Foreskin fibroblast (primary cell): ENCODE measurements at places on chromosomes 3 and 15.

- no peak for DNase-seq
Measured at GRCh38 chr15:60681353-60681752, 202.4 kb upstream of the ICE2 start.

- no peak for DNase-seq
Measured at GRCh38 chr15:37088436-37088835, 11.9 kb downstream of the MEIS2 start.

GRCh38 chr15:97875513-97876280, 84.8 kb upstream of the ARRDC4 start:
- DNase-seq, result no peak

DNA sequence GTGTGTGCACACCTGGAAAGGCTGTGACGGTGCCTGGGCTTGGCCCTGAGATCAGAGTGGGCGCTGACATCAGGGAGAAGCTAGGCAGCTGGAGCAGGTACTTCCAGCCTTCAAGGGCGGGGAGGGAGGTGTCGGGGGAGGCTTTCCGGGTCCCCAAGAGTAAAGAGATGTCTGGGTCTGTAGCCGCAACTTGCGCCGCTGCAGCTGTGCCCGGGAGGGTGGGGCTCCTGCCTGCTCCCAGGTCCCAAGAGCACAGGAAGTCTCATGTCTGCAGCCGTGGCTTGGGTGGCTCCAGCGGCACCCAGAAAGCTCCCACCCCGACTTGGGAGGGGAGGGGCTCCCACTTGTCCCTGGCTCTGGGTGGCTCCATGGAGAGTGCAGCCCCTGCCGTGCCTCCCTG, 103.2 kb upstream of the BNIP2 start:
- DNase-seq, result no peak

DNA sequence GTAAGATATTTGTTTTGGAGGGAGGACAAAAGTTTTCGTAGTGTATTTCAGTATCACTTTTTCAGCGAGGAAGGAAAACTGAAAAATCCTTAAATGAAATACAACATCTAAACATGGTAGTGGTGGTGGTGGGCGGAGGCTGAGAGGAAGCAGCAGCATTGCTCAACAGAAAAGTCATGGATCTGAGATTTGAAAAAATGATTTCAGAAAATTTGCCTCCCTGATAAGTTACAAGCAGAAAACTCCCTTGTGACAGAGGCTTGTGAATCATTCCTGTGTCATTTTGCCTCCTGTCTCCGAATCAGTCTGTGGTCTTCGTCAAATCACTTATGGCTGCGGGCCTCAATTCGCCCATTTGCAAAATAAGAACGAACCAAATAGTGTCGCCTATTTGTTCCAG, 965 bp upstream of the CRBN start:
- DNase-seq, result no peak

DNA sequence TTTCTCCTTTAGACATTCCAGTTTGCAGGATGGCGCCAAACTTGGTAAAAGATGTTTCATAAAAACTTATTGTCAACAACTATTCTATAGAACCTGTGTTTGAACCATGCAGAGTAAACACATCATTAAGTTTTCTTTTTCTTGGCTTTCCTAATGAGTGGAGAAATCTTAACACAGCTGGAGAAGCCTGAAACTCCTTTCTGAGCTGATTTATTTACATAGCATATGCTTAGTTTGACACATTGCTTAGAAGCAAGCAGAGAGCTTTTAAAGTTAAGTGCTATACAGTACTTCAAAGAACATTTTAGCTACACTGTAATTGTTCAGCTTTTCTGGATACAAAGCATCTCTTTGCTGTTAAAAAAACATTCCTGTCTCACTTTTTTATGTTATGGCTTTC, 61.0 kb upstream of the PAQR5 start:
- no peak for DNase-seq

- DNase-seq, result peak; percentile 33
Measured at GRCh38 chr3:46695962-46696894, 2.7 kb upstream of the ALS2CL start.

DNA sequence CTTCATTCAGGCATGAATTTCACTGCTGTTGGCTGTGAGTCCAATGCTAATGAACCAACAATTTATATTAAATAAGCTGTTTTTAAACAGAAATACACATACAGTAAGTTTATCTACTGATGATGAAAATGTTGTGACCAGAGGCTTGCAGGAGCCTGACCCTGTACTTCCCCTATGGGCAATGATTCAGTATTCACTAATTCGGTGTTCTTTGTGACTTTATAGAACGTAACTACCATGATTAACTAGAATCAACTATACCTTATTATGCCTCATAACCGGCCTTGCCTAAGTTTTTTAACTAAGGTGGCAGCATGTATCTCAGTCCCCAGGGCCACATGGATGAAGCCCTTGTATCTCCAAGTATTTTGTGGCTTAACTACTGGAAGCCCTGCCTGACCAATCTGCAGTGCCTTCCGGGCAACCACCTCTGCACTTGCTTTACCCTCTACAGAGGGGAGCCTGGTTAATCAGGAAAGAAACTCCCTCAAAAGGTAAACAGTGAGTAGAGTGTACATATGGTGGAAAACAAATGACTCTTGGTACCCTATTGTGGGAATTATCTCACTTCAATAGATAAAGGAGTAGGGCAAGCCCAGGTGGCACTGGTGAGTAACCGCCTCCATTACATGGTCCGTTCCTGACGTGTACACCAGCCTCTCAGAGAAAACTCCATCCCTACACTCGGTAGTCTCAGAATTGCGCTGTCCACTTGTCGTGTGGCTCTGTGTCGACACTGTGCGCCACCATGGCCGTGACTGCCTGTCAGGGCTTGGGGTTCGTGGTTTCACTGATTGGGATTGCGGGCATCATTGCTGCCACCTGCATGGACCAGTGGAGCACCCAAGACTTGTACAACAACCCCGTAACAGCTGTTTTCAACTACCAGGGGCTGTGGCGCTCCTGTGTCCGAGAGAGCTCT, 11.6 kb upstream of the CLDN18 start:
- no peak for DNase-seq

- DNase-seq, result no peak
Measured at GRCh38 chr15:60054472-60054871, 50.4 kb downstream of the FOXB1 start.

DNA sequence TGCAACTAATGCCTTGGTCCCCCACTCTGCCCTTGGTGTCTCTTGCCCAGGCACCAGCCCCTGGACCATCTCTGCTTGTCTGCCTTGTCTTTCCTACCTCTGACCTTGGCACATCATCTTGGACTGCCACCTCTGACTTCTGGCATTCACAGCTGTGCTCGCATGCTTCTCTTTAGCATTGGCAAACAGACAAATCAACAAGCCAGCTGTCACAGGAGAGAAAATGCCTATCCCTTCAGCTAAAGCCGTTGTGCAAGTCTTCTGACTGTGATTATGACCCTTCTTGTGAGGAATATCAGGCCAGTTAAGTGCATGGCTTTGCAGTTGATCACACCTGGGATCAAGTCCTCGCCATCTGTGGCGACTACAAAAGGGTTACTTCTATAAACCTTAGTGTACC, 84.6 kb downstream of the PRICKLE2 start:
- DNase-seq, result peak; percentile 24

- no peak for DNase-seq
Measured at GRCh38 chr3:64494526-64494925, 193.3 kb downstream of the ADAMTS9 start.

DNA sequence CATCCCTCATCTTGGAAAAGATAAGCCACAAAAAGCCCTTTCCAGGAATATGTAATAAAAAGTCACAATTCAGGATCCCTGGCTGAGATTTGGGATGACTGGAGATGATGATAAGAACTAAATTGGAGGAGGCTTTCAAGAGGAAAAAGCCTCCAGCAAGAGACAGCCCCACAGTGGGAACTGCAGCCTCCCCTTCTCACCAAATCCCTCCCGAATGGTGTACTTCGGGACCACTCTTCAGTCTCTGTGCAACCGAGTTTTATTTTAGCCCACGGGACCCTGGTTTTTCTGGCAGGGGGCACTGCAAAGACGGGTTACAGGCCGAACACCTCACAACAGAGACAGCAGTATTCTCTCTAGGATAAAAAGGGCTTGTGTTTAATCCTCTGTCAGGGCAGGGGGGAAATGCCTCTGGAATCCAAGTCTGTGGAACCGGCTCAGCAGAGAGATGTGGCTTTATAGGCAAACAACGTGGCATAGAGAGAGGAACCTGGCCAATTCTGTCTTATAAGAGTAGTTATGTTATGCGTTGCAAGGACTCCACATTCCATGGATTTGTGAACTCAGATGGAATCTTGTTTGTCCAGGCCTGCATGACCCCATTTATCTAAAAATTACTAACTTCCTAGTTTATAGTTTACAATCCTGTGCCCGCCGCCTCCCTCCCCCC, 1.2 kb upstream of the LMCD1 start:
- no peak for DNase-seq

- DNase-seq, result no peak
Measured at GRCh38 chr3:22089284-22089683, 338.3 kb upstream of the ZNF385D start.

DNA sequence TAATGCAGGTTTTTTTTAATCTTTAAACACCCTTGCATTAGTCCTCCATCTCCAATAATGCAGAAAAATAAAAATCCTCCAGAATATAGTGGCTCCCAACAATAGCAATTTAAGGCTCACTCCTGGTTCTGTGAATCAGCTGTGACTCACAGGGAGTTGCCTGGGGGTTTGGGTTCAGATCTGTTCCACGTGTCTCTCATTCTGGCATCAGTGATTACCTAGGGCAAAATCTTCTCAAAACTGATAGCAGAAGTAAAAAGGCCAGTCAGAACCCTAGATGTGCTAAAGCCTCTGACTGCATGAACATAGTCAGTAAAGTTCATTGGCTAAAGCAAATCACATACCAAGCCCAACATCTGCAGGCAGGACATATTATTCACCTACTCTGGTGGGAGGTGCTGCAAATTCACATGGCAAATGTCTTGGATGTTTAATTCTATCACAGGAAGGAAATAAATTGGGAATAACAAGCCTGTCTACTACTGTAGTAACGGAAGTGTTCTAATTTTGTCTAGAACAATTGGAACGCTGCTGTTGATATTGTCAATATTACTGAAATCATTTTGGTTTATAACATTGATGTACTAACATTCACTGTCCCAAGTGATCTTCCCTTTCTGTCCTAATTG, 364.1 kb upstream of the CNTN4 start:
- DNase-seq, result no peak

GRCh38 chr3:11386465-11387113, 114.4 kb downstream of the ATG7 start:
- DNase-seq, result no peak

- no peak for DNase-seq
Measured at GRCh38 chr15:60809375-60809774, 330.4 kb upstream of the ICE2 start.

- peak; percentile 94 for DNase-seq
Measured at GRCh38 chr15:78049691-78050440, 27.6 kb downstream of the TBC1D2B start.

DNA sequence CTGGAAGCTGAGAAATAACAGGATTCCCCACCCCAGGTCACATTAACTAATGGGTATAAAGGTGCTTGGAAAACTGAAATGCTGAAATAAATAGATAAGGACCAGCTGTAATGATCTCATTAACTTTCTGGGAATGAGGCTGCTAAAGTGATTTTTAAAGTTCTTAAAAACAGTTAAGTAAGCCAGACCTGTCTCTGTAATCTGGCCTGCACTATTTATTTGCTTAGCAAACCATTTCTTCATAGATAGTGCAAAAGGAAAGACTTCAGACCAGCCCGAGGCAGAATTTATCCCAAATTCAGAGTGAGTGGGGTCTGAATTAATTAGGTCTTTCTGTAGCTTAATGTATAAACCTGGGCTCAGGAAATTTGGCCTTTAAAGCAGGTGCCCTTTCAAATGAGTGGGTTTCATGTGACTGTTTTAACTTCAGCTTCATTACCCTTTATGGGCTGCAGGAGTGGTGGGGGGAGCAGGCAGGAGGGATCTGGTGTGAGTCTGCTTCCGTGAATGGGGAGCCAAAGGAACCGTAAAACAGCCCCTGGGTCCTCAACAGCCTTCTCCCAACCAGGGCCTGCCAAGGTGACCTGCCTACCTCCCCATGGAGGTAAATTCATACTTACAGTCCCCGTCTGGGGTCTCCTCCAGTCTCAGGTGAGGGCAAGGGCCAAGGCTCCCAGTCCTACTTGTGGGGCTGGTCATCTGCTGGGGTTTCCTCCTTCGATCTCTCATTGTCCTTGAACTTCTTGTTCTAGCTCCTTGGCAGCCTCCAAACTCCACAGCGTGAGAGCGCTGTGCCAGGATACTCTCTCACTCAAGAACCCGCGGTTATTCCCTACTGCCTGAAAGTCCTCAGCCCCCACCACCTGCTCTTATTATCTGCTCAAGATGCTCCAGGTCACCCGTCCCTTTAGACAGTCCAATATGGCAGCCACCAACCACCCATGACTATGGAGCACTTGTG, 31.2 kb downstream of the MAGEF1 start:
- DNase-seq, result no peak

DNA sequence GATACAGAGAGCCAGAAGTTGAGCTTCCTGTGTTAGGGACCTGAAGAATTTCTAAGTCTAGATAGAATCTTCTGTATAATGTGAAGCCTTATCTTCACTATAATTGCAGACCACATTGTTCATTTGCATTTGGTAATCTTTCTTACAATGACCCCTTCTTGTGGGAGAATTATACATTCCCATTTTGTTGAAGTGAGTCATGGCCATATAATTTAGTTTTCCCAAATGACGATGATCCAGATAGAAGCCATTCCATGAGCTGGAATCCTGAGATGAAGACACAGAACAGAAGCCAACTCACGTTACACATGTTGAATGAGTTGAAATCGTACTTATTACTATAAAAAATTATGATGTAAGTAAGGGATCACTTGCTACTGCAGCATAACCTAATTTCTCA, 187.8 kb downstream of the TUSC7 start:
- no peak for DNase-seq

- DNase-seq, result peak; percentile 14
Measured at GRCh38 chr15:35399901-35400300, 146.1 kb downstream of the DPH6 start.

- peak; percentile 29 for DNase-seq
Measured at GRCh38 chr3:11385326-11385725, 113.1 kb downstream of the ATG7 start.

GRCh38 chr15:44011238-44011854, 183.7 kb downstream of the FRMD5 start:
- no peak for DNase-seq

DNA sequence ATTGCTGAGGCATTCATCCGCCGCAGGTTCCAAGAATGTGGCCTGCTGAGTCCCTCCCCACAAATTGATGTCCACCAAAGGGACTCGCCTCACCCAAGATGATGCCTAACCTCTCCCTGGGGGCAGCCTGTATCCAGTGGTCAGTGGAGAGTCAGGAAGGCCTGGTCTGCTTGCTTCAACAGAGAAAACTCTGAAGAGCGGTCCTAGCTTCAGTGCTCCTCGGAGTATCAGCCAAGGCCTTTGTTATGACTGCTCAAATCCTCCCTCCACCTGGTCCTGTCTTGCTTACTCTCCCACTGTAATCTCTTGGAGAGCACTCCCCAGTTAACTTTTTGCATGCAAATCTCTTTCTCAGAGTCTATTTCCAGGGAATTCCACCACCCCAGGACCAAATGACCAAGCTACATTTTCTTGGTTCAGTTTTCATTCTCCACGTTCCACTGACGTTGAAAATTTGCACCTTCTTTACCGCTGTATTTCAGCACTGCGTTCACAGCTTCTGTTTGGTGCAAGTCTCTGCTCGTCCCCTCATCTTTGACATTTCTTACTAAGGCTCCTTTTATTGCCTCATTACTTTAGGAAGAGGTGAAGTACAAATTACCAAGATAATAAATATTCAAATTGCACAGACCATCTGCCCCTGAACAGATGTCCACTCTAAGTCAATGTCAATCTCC, 22.3 kb downstream of the CMTM7 start:
- DNase-seq, result no peak
